Daoy (cell line): ENCODE measurements at places on chromosomes 11 and 22.
A peak's percentile ranks its signal among the peaks of the same experiment; 100 is the strongest.

- peak; percentile 39 for DNase-seq
These were observed 599 bp downstream of the SIK3 start for GRCh38 chr11:117097389-117098268.

GRCh38 chr11:68048681-68049508 is 10.1 kb downstream of the TCIRG1 start:
- no peak for DNase-seq

- peak; percentile 58 for DNase-seq
These were observed 79.3 kb upstream of the CRTAM start for GRCh38 chr11:122758974-122759373.

GRCh38 chr11:91859666-91860065 is 365.0 kb upstream of the FAT3 start:
- DNase-seq: peak; percentile 33

GRCh38 chr22:38652859-38653258 is 3.3 kb downstream of the FAM227A start:
- DNase-seq: no peak
